ENCODE measurements at places on chromosomes 13 and 19.

GRCh38 chr19:31214086-31214485 is 135.2 kb downstream of the TSHZ3 start:
- no peaks in the 10 kb centered on the region for H3K36me3 ChIP-seq
- DNase-seq, result no peak
- H3K27ac ChIP-seq, result no peak overlapping the region
- H3K27me3 ChIP-seq, result peaks cover 4% of the 10 kb centered on the region
- H3K4me3 ChIP-seq, result no peak overlapping the region
- H3K4me1 ChIP-seq, result peaks cover 4% of the 10 kb centered on the region

- H3K4me1 ChIP-seq, result no peaks in the 10 kb centered on the region
- no peak overlapping the region for H3K27ac ChIP-seq
- no peak overlapping the region for H3K4me3 ChIP-seq
- H3K27me3 ChIP-seq, result no peaks in the 10 kb centered on the region
These were observed 12.0 kb downstream of the KMT2B start for GRCh38 chr19:35729763-35730162.

GRCh38 chr13:70896136-70896535 is 787.9 kb upstream of the KLHL1 start:
- H3K4me1 ChIP-seq, result no peaks in the 10 kb centered on the region
- no peak overlapping the region for H3K27ac ChIP-seq
- no peaks in the 10 kb centered on the region for H3K36me3 ChIP-seq
- no peak overlapping the region for H3K4me3 ChIP-seq

DNA sequence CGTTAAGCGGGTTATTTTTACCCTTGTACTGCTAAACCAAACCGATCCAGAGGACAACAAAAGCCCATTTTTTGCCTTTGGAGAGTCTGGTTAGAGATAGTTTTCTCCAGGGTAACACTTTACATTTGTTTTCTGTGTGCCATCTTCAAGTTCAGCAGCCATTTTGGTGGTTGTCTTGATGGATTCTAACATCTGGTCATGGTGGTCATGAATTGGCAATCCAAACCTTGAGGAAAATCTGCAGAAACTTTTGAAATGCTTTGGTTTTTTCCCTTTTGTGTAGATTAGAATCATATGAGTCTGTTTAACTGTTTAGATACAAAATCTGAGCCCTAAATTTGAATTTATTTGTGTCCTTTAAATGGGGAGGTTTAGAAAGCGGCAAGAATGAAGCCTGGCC is 16.6 kb downstream of the HNRNPM start:
- H3K27me3 ChIP-seq, result peaks cover 3% of the 10 kb centered on the region
- no peak overlapping the region for H3K4me3 ChIP-seq
- H3K4me1 ChIP-seq, result peaks cover 50% of the 10 kb centered on the region
- peaks cover 72% of the 10 kb centered on the region for H3K36me3 ChIP-seq
- no peak for DNase-seq

All from nephron progenitor cell (in vitro differentiated cells).